ENCODE measurements at places on chromosomes 11 and 22.

DNA sequence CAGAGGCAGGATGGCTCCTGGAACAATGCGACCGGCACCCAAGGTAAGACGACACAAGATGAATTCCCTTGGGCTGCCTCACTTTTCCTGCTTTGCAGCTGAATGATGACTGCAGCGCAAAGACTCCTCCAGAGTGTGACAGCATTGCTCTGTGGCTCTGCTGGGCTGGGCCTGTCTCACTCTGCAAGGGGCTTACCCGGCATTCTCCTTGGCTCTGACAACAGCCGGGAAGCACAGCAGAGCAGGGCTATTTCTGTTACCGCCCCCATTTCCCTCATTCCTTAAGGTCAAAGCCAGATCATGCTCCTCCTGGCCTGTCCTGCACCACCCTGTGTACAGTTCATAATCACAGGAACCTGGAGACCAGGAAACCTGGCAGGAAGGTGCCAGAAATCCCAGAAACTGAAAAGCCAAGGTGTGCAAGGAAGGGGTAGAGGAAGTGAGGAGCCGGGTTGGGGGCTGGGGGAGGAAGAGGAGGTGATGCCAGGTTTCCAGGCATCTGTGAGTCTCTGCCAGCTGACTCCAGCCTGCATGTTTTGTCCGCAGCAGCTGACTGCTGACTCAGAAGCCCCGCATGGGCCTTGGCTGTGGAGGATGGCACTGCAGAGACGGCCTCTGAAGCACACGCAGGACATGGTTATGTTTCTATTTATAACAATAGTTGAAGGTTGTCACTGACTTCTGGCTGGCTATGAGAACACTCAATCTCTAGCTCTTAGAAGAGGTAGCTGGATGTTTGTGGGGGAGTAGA, 113.6 kb downstream of the MICAL3 start:
- DNase-seq = no peak

GRCh38 chr22:42366806-42367581, 65.2 kb downstream of the NFAM1 start:
- DNase-seq = no peak

DNA sequence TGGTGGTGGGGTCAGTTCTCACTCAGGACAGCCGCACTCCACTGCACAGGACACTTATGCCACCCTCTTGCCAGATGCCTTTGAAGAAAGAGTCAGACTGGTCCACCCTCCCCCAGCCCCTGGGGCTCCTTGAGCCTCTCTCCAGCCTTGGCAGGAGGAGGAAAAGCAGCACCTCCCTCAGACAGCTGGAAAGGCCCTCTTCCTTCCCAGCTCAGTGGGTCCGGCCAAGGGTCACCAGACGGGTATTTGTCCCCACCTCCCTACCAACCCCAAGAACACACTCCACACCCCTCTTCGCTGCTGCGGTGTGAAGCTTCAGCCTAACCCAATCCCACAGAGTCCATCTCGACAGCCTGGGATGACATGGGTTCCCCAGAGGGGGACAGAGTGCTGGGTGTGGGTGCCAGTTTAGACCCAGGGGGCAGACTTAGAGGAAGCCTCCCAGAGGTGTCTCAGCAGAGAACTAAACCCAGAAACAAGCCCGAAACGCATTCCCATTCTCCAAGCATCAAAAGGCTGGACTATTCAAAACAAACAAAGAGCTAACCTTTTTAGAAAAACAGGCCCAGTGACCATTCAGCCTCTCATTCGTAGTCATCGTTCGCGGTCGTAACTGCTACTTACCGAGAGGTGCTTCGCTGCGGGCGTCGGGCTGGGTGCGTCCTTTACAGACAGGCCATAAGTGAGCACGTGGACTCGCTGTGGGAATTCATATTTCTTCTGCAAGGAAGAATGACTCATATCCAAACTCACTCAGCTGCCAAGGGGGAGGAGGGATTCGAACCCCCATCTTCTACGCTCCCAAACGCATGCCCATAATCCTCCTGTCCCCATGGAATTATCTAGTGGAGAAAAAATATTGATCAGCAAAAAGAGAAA, 57.5 kb upstream of the ANO1 start:
- DNase-seq = no peak

DNA sequence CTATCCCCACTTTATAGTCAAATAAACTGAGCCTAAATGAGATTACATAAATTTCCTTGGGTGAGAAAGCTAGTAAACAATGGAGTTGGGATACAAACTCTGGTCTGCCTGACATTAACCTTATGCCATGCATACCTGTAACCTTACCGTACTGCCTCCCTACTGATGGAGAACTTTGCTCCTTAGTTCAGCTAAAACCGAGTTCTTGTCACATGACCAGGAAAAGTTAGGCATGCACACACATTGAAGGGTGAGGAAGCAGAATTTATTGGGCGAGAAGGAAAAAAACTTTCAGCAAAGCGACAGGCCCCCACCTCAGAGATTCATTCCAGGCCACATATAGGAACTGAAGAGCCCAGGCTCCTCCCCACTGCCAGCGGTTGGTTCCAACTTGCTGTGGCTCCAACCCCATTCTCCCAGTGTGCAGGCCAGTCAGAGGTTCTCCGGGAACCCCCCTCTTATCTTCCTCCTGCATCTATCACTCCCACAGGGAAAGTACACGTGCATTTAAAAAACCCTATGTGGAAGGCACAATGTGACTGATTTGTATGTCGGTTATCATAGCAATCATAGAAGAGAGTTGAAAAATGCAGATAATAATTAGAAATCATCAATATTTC, 3.2 kb upstream of the PIWIL4 start:
- no peak for DNase-seq

GRCh38 chr11:118343981-118344515, at the start of gene CD3G:
Gene CD3G, plus strand, starts transcription at chr11:118344344. Its CDS starts 80 bp downstream, at chr11:118344424.
- peak; percentile 52 for DNase-seq

DNA sequence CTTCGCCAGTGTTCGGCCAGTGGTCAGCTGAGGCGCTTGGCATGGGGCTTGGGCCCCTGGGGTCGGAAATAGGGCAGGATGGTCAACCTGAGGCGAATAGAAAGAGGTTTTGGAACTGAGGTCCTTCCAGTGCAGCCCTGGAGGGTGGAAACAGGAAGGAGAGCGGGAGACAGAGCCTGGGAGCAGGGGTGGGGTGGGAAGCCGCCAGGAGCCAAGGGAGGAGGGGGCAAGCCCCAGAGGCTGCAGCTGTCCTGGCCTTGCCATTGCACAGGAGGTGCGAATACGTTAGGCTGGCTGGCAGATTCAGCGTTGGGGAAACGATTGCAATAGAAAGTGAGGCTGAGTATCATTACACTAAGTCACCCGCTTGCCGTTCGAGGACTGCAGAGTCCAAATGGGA, 13.9 kb upstream of the KCTD17 start:
- no peak for DNase-seq

DNA sequence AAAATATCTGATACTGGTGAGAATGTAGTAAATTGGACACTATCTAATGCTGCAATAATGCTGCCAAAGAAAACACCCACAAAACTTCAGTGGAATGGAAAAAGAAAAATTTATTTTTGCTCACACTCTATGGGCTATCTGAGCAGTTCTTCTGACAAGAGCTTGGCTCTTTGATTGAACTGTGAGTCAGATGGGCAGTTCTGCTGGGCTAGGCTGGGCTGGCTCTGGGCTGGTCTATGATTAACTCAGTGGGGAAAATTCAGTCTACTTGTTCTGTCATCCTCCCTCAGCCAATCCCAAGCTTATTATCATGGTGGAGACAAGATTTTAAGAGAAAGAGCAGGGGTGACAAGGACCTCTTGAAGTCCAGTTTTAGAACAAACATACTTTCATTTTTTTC, 1404.8 kb downstream of the LRRC4C start:
- DNase-seq = no peak

GRCh38 chr11:34267013-34267412, 90.8 kb downstream of the ABTB2 start:
- DNase-seq = no peak

DNA sequence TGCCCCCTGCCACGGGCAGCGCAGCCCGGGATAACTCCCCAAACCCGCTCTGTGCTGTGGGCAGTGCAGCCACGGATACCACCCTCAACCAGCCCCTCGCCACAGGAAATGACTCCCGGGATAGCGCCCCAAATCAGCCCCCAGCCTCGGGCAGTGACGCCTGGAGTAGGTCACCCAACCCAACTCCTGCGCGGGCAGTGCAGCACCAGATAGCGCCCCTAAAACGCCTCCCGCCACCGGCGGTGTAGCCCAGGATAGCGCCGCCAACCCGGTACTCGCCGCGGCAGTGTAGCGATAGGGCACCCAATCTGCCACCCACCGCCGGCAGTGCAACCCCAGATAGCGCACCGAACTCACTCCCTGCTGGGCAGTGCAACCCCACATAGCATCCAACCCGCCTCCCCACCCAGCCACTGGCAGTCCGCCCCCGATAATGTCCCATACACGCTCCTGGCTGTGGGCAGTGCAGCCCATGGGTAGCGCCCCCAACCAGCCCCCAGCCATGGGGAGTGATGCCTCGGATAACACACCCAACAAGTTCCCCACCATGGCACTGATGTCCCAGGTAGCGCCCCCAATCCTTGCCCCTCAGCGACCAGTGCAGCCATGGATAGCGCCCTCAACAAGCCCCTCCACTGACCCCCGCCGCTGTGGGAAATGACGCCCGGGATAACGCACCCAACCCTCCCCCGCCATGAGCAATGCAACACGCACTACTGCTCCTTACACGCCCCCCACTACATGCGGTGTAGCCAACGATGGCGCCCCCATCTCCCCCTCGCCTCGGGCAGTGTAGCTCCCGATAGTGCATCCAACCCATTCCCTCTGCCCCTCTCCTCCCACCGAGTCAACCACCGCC, 1.5 kb downstream of the RFPL2 start:
- DNase-seq = no peak

DNA sequence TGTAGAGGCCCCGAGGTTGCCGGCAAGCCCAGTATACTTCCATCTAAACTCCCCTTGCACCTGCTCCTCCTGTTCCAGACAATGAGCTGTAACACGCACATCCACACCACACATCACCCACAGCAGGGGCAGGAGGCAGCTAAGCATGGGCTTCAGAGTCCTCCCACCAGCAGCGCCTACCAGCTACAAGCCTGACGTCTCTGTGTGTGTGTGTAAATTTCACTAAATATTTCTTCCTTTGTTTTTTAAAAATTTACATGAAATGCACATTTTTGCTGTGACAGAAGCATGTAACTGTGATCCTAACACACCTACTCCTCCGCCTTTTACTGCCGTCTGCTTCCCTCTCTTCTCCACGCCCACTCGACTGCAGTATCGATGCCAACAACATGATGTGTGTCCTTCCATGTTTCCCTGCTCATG, 29.4 kb upstream of the PACSIN2 start:
- DNase-seq = no peak

Data from stimulated activated CD4-positive, alpha-beta T cell treated with anti-CD3 and anti-CD28 coated beads, Interleukin-15, amount 100 ng/mL, for 48 hours (primary cell).